ENCODE measurements at places on chromosomes 1 and 21. TPM values are rescaled to one million over a fixed set of nuclear protein-coding genes. Genes with fewer than 3 reads are reported as not detected.

DNA sequence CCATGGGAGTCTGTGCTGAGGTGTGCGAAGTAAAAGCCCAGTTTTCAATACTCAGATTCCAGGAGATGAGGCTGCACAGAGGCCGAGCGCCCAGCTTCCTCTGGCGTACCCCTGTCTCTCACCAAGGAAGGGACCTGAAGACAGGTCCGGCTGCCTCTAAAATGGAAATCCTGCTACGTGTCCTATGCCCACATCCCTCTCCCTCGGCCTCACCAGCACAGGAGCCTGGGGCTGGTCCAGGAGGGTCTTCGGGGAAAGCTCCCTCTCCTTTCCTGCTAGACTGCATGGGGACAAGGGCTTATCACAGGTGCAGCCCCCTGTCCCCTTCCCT lies 392 bp downstream of the MRPL55 start:
- no peak for DNase-seq

DNA sequence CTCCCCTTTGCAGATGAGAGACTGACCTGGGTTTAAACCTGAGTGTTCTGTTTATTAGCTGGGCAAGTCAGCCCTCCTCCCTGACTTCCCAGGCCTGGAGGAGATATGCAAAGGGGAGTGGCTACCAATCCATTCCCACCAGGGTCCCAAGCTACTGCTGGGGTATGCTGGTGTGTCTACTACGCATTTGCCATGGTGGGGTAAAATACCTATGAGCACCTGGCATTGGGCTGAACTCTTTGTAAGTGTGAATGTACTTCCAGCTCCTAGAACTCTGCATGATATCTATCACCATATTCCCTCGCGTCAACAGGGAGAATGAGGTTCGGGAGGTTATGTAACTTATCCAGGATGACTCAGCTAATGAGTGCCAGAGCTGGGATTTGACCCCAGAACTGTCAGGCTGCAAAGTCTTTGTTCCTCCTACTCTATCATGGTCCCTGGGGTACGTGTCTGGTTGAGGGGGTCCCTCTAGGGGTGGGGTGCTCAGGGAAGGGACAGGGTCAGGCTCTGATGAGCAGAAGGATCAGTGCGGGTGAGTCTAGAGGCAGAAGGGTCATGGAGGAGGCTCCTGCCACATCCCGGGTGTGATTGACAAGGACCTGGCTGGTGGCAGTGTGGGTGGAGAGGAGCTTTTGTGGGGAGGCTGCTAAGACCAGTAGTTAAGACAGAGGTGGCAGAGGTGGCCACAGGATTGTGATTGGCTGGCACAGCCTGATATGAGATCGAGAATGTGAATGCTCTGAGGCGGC lies 16.7 kb downstream of the AMPD2 start:
- DNase-seq, result peak; percentile 65

NCF2 gene
- total RNA-seq, result not detected

ATXN7L2 gene
- 2.2 TPM for total RNA-seq

DNA sequence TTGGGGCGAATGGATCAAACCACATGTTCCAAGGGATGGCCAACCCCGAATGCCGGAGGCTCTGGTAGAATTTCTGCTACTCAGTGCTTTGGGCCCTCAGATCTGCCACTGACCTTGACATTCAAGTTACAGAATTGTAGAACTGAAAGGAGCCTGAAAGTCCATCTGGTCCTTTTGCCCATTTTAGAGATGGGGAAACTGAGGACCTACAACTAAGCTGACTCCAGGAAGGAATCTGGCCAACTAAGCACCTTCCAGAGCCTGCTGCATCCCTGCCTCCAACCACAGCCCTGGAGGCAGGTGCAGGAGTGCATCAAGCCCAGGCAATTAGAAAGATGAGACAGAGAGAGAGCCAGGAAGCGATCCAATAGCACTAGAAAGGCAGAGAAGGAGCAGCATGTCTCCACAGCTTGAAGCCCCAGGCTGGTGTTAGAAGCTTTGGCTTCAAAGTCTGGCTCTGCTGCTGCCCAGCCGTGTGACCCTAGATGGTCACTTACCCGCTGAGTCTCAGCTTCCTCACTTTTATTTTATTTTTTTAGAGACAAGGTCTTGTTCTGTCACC lies 1.3 kb upstream of the CTRC start:
- no peak for DNase-seq

Data from RPMI7951 (cell line).